Activated CD8-positive, alpha-beta memory T cell treated with anti-CD3 and anti-CD28 coated beads, Interleukin-2, amount 10 ng/mL, durations not matched to agents 7 days and 5 days (primary cell): ENCODE measurements at places on chromosomes 6 and 20. TPM values are rescaled to one million over a fixed set of nuclear protein-coding genes. Genes with fewer than 3 reads are reported as not detected.

GRCh38 chr20:63831993-63832686, 1.1 kb upstream of the ZBTB46 start:
- no peak for DNase-seq

Gene BMP7
- total RNA-seq = not detected

Gene PREP
- 52.9 TPM for total RNA-seq

Gene FAM83C
- total RNA-seq = not detected

Gene KCNK15
- total RNA-seq = not detected

- no peak for DNase-seq
These were observed 181.8 kb downstream of the FOXA2 start for GRCh38 chr20:22402550-22402949.

Gene SESN1
- 18.3 TPM for total RNA-seq

Gene IL17F
- total RNA-seq = not detected

DNA sequence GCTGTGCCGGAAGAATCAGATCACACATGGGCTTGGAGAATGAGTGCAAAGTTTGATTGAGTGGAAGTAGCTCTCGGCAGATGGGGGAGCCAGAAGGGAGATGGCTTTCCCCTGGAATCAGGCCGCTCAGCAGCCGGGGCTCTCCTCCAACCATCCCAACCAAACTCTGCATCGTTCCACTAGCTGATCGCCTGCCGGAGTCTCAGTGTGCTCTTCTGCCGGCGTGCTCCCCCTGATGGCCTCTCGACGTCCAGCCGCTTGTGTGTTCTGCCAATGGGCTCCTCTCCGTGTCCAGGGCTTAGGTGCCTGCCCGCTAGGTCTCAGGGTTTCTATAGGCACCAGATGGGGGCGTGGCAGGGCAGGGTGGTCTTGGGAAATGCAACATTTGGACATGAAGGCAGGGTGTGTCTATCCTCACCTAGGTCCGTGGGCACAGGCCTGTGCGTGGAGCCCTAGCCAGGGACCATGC, 4.9 kb upstream of the BIRC7 start:
- DNase-seq = no peak

Gene ATP9A
- total RNA-seq = 2.4 TPM

DNA sequence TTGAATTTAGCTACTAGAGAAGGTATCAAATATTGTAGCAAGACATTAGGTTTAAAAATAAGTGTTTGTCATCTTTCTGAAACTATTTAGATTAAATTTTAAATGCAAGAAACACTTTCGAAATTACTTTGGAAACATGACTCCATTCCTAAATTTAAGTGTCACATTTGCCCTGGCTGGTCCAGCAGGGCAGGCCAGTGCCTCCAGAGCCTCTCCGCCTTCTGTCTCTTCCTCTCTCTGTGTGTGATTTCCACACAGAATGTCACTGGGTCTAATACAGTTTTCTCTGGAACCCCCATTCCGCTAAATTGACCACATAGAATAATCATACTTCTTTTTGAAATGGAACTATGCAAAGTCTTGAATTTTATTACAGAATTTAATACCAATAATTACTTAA, 111.5 kb downstream of the SOBP start:
- no peak for DNase-seq

DNA sequence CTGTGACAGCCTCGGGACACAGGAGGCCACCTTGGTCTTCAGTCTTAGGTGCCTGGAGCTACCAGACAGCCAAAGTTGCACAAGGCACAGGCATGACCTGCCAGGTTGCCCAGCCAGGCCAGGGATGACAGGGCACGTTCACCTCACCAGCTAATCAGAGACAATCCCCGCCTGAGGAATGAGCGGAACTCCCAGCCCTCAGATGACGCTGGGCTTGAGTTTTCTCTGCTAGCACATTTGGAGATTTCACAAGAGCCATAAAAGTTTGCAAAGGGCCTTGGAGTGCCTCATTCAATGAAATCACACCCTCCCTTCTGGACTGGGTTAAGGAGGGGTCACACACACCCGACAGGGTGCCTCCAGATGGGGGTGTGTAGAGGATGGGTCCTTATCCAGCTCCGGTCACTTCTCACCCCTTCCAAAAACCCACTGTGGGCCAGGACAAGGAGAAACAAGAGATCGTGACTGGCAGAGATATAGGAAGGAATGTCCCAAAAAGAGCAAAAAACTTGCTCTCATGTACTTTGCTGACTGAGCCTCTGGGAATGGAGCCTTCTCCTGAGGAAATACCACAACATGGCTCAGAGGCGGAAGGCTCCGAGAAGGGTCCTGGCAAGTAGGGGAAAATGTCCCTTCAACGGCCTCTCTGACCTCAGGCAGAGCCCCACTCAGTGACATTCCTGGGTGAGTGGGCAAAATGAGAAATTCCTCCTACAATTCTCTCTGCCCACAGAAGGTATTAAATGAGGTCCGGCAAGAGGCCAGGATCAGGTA, 121.6 kb downstream of the ISM1 start:
- no peak for DNase-seq

- DNase-seq = no peak
These were observed 78.5 kb downstream of the PHF3 start for GRCh38 chr6:63714091-63714490.

Gene PTCRA
- total RNA-seq = not detected

Gene POM121L2
- total RNA-seq = not detected

Gene TNF
- 58.8 TPM for total RNA-seq

Gene FOXQ1
- total RNA-seq = not detected

Gene PI16
- 2.0 TPM for total RNA-seq

DNA sequence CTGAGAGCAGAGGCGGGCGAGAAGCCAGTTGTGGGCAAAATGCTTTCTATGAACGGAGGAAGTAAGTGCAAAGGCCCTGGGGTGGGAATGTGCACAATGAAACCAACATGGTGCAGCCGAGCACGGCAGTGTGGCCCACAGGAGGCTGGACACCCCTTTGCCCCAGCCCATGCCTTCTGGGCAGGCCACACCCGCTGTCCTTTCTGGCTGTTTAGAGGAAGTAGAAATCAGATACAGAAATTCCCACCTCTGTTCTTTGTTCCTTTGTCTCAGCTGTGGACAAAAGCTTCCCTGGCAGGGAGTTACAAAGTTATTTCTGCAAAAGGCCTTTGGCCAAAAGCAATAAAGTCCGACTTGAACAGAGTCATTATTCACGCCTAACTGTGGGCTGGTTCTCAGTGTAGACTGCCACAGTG, 11.9 kb downstream of the SULF2 start:
- no peak for DNase-seq

Gene SIRPB1
- total RNA-seq = 6.0 TPM

GRCh38 chr6:150580489-150580888, 19.2 kb upstream of the PLEKHG1 start:
- no peak for DNase-seq

DNA sequence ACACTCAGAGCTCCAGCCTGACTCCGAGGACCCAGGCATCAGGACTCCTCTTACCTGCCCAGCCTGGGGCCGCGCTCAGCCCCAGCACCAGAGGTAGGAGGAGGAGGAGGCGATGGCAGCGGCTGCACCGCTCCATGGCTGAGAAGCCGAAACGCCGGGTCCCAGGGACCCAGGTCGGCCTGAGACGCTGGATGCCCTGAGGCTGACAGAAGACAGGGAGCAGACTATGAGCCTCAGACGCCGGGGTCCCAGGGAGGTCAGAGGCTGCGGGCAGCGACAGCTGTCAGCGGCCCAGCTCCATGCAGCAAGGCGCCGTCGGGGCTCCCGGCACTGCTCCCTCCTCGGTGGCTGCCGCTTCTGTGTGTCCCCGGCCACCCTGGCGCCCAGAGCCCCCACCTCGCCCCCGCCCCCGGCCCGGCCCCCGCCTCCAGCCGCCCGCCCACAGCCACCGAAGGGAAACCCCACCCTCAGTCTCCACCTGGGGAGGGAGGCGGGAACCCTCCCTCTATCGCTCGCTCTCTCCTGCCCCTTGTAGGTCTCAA, at the start of gene COL11A2:
COL11A2 (minus strand) TSS at position 363 of the 542 bp plus-strand sequence; CDS start at position 136, 227 bp downstream.
- no peak for DNase-seq

- peak; percentile 55 for DNase-seq
These were observed 741 bp downstream of the PTPN1 start for GRCh38 chr20:50510706-50511542.

Gene TINAG
- not detected for total RNA-seq

DNA sequence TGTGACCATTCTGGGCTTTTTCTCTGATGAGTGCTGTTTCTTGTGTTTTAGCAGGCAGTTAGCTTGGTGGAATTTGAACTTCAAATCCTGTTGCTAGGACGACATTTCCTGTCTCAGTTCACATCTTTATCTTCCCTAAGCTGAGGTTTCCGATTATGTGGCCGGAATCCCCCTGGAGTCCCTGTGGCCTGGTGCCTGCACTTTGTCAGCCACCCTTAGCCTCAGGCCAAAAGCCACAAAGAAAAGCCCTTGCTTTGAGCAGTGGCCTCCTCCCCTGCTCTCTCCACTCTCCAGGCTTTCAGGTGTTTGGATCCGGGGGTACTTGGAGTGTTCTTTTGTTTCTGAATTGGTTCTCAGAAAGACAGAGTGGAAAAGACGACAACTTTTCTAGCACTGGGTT, 59.9 kb upstream of the PMEPA1 start:
- DNase-seq = no peak

- no peak for DNase-seq
These were observed 31.2 kb downstream of the RREB1 start for GRCh38 chr6:7138921-7139358.

GRCh38 chr6:68718385-68719073, 83.4 kb downstream of the ADGRB3 start:
- DNase-seq = no peak

GRCh38 chr6:147563472-147563871, 55.0 kb downstream of the SAMD5 start:
- no peak for DNase-seq

Gene ZNF335
- total RNA-seq = 39.4 TPM

DNA sequence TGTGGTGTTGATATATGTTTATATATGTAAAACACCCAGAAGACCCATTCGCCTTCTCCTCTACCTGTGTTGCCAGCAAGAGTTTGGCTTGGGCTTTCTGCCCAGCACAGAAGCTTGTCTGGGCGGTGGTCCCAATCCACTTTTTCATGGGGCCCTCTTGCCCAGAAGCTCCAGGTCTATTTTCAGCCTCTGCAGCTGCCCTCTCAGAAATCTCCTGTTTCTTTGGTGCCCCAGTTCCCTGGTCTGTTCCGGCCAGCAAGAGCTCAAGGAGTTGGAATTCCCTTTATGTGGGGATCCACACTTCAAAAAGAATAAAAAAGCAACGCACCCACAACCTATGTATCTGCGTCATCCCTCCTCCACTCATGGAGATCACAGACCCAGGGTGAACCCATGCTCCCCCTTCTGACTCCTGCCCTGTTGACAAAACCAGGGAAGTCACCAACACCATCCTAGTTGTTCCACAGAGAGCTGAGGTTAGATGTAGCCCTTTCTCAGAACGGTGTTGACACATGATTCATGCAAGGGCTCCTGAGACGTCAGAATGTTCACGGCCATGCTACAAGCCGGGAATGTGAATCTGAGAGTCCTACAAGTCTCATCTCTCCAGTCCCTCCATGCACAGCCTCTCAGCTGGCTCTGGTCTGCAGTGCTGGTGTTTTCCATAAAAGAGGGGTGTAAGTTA, 156.8 kb upstream of the RIN2 start:
- no peak for DNase-seq

Gene C20orf173
- total RNA-seq = not detected

GRCh38 chr6:76264468-76264867, 192.0 kb upstream of the IMPG1 start:
- DNase-seq = no peak

Gene NKX2-4
- not detected for total RNA-seq

DNA sequence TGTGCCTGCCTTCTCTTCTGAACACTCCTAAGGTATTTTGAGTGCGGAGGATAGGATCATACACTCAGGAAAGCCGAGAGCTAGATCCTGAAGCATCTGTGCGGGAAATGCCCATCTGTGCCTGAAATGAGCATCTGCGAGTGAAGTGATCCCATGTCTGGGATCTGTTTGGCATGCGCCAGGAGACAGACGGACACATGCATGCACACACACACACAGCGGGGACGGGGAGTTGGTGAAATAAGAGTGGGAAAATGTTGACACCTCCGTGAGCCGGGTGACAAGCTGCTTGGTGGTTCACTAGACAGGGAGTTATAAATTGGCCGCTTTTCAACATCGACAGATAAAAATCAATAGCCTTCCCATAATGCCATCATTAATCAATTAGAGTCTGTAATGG, 13.8 kb downstream of the SYNJ2 start:
- DNase-seq = no peak

Gene ETV7
- total RNA-seq = 5.9 TPM

Gene GTSF1L
- total RNA-seq = 0.28 TPM

DNA sequence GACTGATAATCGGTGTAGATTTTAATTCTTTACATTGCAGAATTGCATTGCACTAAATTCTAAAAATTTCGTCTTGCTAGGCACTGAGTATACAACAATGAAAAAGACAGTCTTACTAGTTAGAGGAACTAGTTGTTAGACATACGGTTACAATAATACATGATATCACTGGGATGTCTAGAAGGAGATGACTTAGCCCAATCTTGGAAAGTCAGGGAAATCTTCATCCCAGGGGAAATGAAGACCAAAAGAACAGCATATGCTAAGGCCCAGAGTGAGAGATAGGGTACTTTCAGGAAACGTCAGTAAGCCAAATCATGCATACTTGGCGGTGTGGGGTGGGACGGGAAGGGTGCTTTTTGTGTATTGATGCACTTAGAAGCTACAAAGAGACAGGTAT, 901 bp downstream of the CEP57L1 start:
- DNase-seq = no peak

Gene C20orf144
- total RNA-seq = 0.53 TPM

DNA sequence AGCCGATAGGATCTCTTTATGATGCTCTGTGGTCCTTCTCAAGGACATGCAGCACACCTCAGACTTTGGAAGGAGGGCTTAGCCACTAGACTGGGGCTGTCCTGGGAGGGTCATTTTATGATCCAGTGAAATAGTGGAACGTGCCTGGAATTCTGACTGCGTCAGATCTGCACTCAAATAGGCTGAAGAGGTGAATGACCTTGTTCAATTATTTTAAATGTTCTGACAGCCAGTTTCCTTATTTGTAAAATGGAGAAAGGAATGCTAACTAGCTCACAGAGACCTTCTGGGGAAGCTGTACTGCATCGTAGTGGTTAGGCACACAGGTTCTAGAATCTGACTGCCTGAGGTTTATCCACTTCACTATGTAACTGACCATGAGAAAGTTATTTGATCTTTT, 587.5 kb downstream of the MAFB start:
- DNase-seq = no peak

DNA sequence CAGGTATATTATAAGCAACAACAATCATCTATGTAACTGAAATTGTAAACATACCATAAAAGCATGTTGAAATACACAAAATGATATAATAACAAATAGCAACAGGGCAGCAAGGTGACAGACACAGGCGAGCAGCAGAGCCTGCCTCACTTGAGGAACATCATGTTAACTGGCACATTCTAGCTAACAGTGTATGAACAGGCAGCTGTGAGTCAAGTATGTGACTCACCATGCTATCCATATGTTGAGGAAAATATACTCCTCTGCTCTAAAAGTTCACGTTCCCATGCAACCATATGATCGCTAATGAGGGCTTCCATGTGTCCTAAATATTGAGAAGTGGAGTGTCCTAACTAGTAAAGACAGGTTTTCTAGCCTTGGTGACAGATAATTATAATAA, 18.4 kb downstream of the SERAC1 start:
- no peak for DNase-seq
